ENCODE measurements at places on chromosomes 7 and 10.
A peak's percentile ranks its signal among the peaks of the same experiment; 100 is the strongest.

DNA sequence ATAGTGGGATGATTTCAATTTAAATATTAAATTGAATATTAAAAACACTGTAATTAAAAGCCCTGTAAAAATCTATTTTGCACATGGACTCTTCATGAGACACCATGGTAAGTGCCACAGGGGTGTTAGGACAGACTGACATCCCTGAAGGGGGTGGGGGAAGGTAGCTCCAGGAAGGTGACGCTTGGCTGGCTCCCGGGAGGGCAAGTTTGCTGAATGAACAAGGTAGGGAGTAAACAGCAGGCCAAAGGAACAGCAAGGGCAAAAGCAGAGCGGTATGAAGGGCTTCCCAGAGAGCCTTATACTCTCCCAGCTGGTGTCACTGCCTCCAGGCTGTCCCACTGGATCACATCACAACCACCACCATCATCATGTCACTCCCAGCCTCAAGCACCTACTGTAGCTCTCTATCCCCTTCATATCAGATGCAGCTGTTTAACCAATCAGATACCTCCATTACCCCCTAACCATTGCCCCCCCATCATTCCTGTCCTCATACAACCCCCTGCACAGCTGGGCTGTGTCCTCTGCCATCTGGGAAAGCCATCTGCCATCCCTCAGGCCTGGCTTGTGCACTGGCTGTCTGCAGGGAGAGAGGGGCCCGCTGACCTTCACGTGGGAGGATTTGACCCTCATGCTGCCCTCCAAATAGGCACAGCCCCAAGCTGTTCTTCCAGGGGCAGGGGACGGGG, 19.5 kb downstream of the HSPA12A start:
- DNase-seq = no peak

GRCh38 chr7:124575176-124575575, 190.4 kb downstream of the GPR37 start:
- DNase-seq = no peak

DNA sequence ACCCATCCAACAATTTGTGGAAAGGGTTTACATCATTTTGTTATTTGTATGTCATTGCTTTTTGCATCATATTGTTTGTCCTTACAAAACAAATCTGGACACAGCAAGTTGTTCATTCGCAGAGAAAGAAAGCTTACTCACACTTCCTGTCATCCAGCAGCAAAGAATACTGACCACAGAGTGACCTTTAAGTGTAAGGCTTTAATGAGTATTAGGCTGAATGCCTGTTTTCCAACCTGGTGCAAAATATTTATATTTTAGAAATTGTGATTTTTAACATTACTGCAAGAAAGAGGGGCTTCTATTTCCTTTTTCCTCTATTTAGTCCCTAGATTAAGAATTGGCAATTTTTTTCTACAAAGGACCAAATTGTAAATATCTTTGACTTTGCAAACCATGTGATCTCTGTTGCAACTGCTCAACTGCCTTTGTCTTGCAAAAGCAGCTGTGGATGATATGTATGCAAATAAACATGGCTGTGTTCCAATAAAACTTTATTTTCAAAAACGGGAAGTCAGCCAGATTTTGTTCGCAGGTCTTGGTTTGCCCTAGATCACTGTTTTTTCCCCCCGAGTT, 27.8 kb upstream of the ITGB1 start:
- no peak for DNase-seq

- DNase-seq = no peak
These were observed 124.5 kb downstream of the EBF3 start for GRCh38 chr10:129839285-129840195.

- DNase-seq = no peak
These were observed 80.5 kb downstream of the LYZL1 start for GRCh38 chr10:29369419-29369818.

GRCh38 chr7:47407136-47407535, 174.8 kb downstream of the TNS3 start:
- DNase-seq = no peak

- no peak for DNase-seq
These were observed 160.4 kb downstream of the GRID1 start for GRCh38 chr10:86206240-86206579.

GRCh38 chr10:70742537-70743429, 42.4 kb downstream of the TBATA start:
- no peak for DNase-seq

DNA sequence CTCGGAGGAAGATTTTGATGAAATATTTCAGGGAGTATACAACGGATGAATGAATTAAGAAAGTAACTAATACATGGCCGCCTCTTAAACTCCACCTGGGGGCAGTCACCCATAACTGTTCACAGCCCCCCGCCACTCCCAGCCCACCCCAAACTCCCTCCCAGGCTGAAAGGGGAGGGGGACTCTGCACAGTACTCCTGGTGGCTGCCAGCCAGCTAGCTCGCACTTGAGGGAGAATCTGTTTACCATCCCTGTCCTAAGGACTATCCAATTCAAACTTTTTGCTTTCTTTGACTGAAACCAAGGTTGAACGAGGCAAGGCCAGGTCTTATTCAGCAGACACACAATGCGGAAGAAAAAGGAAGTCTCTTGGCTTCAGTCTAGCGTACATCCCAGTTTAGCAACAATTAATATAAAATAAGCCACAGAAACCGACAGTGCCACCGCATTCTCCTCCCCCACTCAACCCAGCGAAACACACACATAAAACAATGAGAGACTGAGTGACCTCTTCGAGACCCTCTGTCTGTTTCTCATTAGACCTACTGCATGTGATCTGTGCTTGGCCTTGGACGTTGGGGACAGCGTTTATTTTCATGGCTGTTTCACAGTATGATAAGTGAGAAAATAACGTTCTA, 219.5 kb downstream of the GLI3 start:
- DNase-seq = no peak

GRCh38 chr10:80739963-80740715, 202.4 kb downstream of the SH2D4B start:
- DNase-seq = no peak

GRCh38 chr7:114703677-114704076, 218.2 kb upstream of the MDFIC start:
- DNase-seq = no peak

- no peak for DNase-seq
These were observed 30.7 kb downstream of the ELFN1 start for GRCh38 chr7:1700536-1701333.

DNA sequence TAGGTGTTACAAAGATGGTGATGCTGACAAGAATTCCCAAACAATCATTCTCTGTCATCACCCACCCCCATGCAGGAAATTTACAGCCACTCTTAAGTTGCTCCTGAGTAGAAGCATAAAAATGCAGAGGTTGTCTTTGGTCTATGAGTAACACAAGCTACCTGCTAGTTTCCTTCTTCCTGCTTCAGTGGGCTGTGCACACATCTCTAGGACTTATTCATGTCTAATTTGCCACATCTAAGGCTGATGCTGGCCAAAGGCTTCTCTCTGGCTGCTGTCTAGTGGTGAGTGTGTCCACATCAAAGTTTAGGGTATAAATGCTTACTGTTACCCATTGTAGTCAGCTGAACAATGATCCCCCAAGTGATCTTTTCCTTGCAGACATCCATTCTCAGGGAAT, 662.5 kb downstream of the TYW1 start:
- DNase-seq = no peak

DNA sequence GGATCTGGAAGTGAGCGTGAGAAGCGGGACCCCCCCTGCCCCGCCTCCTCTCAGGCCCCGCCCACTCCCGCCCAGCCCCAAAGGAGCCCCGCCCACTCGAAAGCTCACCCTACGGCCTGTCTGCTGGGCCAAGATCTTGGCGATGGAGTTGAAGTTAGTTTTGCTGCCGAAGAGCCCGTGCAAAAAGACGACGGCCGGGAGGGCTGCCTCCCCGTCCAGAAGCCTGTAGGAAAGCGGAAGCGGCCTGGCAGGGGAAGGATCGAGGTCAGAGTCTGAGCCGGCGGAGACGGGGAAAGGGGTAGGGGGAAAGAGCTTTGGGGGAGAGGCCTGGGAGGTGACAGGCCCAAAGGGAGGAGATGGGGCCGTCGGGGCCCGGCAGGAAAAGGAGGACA, 386 bp downstream of the ABHD11 start:
- peak; percentile 57 for DNase-seq

DNA sequence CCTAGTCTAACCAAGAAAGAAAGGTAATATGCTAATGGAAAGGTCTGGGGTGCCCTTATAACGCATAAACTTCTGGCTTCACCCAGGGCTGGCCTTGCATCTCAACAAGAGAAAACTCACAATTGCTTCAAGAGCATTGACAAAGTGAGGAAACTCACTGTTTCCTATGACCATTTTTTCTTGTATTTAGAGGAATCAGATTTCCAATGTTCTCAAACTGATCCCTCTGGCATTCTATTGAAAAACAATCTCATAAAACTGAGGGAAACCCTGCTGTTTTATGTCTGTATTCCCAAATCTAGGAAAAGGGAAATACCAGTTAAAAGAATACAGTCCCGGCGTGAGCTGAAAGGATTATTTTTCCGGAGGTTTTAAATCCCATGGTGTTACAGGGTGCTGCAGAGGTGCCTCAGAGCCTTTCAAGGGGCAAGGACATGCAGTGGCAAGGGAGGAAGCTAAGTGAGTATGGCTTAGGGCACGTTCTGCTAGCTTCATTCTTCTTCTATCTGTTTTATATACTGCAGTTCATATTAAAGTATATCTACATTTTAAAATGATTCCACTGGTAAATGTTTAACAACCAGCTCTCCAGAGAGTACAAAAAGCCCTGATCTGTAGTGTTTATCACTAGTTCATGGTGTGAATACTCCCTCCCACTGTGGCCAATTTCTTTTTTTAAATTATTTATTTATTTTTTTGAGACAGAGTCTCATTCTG, 68.7 kb downstream of the CAV1 start:
- DNase-seq = no peak

GRCh38 chr10:31619531-31620061, 300.6 kb downstream of the ZEB1 start:
- no peak for DNase-seq

- no peak for DNase-seq
These were observed 96.0 kb downstream of the MTERF1 start for GRCh38 chr7:91784469-91784868.
